Stimulated activated CD4-positive, alpha-beta T cell treated with anti-CD3 and anti-CD28 coated beads, Interleukin-15, amount 100 ng/mL, for 1 hour (primary cell): ENCODE measurements at places on chromosomes 2 and 18.

DNA sequence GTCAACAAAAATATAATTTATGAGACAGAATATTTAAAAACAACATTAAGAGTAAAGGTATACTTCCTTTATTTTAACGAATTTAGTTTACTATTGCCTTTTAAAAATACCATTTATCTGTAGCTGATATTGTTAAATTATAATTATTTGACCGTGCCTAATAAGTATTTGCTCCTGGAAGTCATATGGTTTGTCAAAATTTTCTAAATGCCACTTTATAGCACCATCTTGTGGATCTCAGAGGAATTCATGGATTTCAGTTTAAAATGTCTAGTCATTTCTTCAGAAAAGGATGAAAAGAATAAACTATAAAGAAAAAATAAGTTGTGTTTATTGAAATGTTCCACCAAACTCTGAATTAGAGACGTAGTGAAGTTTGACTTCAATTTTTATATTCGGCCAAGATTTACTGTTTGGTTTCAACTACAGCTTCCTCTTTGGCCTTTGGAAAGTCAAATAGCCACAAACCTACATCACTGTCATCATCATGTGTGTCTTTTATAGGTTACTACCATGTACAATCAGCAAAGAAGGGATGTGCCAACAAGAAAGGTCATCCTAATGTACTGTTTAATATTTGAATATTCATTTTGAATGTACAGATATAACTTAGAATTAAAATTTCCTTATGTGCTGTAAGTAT lies 10.3 kb upstream of the FTCDNL1 start:
- DNase-seq, result no peak

DNA sequence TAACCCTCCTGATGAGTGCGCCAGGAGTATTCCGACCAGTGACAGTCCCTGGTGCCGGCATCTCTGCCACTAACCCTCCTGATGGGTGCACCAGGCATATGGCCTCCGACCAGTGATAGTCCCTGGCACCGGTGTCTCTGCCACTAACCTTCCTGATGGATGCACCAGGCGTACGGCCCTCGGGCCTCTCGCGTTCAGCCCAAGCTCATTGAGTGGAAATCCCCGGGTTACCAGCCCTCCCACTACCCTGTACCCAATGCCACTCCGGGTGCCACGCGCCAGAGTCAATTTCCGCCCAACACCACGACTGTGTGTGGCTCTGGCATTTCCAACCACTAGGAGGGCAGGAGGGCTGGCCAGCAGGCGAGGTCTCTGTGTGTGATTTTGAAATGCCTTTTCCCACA lies 11.7 kb upstream of the GPC1 start:
- DNase-seq, result peak; percentile 1

- DNase-seq, result no peak
Measured at GRCh38 chr2:9225806-9226205, 19.2 kb downstream of the ASAP2 start.

- DNase-seq, result no peak
Measured at GRCh38 chr2:33522576-33522975, 46.1 kb downstream of the RASGRP3 start.

DNA sequence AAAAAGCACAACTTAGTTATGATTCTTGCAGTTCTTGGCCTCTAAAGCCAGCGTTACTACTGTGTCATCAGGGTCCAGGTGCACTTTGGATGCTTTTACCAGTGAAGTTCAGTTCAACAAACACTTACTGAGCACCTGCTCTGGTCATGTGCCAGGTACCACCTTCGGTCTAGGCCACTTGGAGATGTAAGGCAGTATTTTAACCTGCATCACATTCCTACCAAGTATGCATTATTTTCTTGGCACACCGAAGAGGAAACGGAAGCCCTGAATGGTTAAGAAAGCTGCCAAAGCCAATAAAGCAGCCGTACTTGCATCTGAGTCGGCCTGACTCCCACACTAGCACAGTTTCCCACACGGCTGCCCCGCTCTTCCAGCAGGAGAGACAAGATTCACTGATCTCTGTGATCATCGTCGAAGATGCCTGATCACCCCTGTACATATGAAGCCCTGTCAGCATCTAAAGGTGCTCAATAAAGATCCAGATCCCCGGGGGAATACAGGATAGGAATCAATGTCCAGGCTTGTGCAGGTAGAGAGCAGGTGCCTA lies 427.1 kb downstream of the EIPR1 start:
- DNase-seq, result no peak

- DNase-seq, result no peak
Measured at GRCh38 chr2:39379643-39380524, 57.2 kb downstream of the MAP4K3 start.

DNA sequence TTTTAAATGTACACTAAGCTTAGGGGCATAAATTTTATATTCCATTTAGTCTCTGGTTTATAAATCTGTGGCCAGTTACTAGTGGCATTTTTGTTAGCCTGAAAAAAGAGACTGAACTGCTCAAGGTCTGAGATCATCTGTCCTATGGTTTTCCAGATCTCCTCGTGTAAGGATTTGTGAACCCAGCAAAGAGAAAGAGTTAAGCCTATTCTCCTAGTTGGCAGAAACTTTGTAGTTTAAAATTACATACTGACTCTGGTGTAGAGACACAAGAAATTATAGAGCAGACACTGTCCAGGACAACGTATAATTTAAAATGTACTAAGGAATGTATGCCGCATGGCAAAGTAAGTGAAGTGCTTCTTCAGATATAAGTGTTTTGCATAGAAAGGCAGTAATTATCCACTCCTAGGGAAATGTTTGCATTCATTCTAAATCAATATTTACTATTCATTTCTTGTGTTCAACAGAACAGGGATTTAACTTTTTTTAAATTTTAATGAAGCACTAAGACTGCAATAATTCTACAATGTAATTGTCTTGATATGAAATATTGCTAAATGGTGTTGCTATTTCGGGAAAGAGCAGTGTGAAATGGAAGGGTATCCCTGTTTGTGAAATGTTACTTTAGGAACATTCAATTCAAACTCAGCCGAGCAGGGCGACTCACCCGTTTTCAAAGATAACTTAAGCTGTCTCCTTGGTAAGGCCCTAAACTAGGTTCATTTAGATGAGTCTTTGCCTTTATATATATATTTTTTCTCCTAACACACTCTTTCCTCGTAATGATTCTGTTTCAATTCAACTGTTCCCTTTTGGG lies 508.4 kb upstream of the ZEB2 start:
- no peak for DNase-seq

- DNase-seq, result peak; percentile 44
Measured at GRCh38 chr2:104849618-104850141, 4.2 kb upstream of the POU3F3 start.

DNA sequence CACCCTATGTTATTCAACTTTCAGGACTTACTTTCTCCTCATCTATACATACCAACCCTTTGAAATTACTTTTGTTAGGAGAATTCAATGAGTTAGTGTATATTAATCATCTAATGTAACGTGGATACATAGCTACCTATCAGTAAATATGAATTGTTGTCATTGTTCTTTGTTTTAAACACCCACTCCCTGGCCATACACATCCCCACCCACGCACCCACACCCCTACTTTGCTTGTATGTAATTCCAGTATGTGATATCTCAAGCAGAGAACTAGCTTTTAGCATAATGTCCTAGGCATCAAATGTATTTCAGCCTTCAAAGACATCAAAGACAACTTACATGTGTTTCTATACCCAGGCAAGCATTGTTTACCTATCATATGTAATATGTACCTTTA lies 129.2 kb downstream of the MAP4K4 start:
- no peak for DNase-seq

- no peak for DNase-seq
Measured at GRCh38 chr2:110100480-110100879, 15.1 kb downstream of the MALL start.

DNA sequence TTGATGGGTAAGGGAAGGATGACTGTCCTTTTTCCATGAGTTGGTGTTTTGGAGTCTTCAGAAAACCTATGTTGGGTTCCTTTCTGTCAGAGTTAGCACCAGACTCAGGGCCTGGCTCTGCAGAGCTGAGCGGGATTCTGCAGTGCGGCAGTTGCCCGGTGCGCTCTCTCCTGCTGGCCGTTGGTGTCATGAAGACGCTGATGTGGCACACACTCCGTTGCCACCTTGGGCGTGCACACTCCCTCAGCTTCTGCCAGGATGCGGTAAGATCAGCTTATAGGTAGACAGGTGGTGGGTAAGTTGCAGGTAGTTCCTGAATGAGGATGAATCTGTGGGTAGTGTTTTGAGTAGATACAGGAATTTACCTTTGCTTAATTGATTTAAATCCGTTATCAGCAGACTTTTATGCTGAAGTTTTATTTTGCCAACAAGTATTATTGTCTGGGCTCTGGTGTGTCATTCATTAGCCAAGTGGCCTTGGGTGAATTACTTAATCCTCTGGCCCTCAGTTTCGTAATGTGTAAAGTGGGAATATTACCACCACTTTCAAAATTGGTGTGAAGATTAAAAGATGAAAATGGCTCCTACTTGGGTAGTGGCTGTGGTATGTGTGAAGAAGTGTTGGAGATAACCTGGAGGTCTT lies 26.8 kb downstream of the DGKD start:
- no peak for DNase-seq

DNA sequence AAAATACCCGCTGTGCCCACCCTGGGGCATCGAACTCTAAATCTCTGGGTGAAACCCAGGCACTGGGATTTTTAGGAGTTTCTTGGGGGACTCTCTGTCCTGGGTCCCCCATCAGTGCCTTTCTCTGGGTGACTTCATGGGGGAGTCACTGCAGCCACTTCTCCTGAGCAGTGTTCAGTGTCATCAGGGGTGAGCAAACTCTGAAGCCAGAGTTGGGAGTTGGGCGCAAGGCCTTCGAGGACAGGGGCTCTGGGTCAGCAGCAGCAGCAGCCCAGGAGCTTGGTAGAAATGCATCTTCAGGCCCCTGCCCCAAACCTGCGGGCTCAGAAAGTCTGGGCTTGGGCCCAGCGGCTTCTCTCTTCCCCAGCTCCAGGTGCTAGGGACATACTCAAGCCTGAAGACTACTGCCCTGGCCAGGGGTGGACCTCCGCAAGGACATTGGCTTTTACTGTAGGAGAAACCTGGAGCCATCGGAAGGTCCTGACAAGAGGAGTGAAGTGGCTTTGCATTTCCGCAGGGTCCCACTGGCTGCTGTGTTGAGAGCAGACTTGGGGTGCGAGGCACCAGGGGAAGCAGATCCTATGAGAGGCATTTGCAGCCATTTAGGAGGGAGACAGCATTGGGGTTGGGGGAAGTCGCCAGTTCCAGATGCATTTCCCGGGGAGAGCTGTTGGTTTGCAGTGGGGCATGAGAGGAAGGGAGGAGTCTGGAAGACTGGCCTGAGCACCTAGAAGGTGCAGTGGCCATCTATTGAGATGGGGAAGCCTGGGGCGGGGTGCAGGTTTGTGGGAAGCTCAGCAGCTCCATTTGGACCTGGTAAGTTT lies 51.5 kb upstream of the FAHD2A start:
- no peak for DNase-seq

DNA sequence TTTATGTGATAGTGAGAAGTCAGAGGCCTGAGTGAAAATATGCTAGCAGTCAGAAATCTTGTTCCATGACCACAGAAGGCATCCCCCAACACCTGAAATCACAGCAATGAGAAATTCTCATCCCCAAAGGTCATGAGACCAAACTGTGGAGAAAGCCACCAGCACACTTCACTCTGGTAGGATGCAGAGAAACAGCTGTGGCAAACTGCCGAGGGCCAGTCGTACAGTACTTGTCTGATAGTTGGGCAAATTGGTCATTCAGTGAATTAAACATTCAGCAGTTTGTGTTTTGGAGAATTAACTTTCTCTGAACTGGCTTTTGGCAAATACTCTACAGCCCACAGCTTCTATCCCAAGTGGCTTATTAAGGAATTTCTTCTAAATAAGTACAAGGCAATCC lies 117.2 kb downstream of the TSN start:
- no peak for DNase-seq

DNA sequence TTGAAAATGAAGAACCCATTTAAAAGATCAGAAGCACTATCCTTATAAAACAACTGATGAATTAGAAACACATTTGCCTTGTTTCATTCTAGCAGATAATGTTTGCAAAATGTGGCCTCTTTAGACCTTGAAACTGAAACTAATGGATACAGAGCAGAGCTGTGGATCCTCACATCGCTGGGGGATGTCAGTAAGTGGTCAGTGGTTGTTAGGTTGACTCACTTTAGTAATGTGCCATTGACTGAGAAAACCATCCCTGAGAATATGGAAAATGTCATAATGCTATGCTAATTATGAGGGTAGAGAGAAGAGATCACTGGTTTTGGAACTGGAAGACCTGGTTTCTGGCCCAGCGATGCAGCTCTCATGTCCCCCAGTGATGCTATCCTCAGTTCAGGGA lies 176.7 kb downstream of the MYO1B start:
- no peak for DNase-seq

DNA sequence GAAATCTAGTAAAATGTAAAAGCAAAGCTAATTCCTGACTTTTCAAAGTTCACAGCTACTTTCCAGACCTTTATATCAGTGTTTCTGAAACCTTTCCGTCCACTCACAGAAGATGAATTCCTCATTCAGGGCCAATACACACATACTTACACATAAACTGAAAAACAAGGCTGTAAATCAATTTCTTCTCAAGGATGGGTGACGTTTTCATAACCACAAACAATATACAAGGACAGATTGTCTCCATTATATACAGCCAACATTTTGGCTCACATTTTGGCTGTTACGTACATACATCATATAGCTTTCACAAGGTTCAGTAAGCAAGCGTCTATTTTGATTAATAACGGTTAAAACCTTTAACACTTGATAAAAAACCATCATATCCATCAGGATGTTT lies 1.4 kb downstream of the RPRD1A start:
- no peak for DNase-seq

- no peak for DNase-seq
Measured at GRCh38 chr18:32290810-32291209, 101.0 kb downstream of the MEP1B start.

- DNase-seq, result no peak
Measured at GRCh38 chr18:40935423-40935822, 1019.6 kb upstream of the PIK3C3 start.

DNA sequence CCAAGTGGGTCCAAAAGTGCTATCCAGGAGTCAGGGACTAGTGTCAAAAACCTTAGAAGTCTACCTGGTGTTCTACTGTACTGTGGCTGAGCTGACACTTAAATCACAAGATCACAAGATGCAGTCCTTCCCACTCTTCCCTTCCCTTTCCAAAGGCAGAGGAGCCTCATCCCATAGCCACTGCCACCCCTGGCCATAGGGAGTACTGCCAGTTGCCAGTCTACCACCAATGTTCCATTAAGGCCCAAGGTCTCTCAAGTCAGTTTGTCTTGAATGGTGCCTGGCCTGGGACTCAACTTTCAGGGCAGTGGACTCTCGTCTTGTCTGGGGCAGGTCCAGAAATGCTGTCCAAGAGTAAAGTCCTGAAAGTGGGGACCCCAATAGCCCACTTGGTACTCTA lies 585.6 kb downstream of the NUP35 start:
- no peak for DNase-seq

DNA sequence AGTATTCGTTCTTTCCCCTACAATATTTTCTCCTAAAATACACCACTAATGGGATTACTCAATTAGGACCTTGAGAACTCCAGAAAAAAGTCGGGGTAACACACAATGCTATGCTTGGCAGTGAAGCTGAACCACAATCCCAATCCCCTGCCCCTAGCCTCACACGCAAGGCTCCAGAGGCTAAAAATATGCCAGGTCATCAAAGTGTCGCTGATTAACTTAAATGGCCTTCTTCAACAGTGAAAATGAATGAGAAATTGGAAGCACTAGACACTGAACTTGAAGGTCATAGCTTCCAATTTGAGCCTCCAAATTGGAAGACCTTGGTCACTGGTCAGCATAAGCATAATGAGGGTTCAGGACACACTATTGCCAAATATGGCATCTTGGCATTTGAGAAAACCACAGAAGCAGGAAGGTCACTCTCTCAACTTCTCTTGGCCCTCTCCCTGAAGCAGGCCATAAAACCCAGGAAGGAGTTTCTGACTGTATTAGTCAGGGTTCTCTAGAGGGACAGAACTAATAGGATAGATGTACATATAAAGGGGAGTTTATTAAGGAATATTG lies 86.0 kb upstream of the SATB2 start:
- no peak for DNase-seq
